Activated T-helper 1 cell treated with anti-CD3 and anti-CD28 coated beads, Interleukin-2, amount 50 U/mL, for 16 hours (primary cell): ENCODE measurements at places on chromosomes 13 and 19.

- no peak for DNase-seq
Measured at GRCh38 chr19:12840091-12841079, 2.1 kb downstream of the MAST1 start.

DNA sequence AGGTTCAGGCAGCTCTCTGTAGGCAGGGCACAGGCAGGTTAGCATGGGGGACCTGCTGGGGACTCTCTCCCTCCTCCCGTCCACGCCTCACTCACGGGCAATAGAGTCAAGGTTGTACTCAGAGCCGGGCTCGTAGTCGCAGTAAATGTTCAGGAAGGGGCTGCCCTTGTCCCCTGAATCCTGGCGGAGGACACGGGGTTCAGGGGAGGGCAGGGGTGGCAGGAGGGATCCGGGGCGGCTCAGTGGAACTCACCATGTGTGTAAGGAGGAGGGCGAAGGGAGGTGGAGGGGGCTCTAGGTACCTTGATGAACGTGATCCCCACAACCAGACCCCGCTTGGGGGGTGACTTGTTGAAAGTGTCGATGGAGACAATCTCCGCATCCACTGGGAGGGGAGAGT lies 819 bp downstream of the KPTN start:
- DNase-seq = no peak

- DNase-seq = no peak
Measured at GRCh38 chr13:30796631-30797601, 61.6 kb downstream of the ALOX5AP start.

- DNase-seq = no peak
Measured at GRCh38 chr13:102687520-102687919, 7.3 kb downstream of the METTL21C start.

- DNase-seq = no peak
Measured at GRCh38 chr13:25493931-25494640, 122.3 kb downstream of the ATP8A2 start.
